ENCODE measurements at places on chromosomes 12 and 14. TPM values are rescaled to one million over a fixed set of nuclear protein-coding genes. Genes with fewer than 3 reads are reported as not detected.

The ATP23 gene
- total RNA-seq: 2.6 TPM

DNA sequence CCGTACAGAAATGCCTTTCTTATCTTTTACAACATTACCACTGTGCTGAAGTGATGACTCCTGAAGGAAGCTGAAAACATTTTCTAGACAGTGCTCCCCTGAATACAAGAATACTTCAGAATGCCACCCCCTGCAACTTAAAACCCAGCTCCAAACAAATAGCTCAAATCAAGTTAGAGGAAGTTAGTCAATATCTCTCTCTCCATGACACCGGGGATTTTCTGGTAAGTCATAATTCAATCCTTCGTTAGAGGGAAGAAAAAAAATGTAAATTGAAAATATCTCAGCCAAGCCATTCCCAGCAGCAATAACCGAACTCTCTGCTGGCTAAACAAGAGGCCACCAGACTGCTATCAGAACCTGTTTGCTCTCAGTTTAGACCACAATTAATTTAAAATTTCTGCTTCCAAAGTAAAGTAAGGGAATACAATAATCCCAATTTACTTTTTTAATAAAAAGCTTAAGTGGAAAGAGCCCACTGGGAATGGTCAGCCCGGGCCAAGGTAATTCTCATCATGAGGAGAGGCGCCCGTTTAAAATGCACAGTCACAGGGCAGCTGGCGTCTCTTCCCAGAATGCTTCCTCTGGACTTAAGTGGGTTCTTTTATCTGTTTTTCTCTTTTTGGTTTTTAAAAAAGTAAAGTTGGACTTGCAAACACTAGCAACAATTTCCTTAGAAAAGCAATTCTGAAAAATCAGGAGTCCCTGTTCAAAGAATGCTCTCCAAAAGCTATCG, 710.1 kb upstream of the STXBP6 start:
- DNase-seq: no peak

DNA sequence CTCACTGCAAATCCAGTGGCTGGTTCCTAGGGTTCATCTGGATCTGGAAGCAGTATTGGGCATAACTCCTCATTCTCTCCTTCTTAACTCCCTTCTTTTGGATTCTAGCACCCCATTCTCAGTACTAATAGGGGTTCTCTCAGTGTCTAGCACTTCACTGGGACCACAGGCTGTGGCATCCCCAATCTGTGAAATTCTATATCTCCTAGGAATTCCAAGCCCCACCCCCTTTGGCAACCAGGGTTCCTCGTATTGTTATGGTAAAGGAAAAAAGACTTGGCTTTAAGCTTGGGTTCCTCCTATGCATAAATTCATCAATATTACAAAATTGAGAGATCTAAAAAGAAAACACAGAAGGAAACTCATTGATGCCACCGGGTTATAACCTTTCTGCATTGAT, 45.0 kb upstream of the FBXO21 start:
- DNase-seq: no peak

The CINP gene
- total RNA-seq: 55.8 TPM

GRCh38 chr12:120872487-120872886, 31.7 kb downstream of the SPPL3 start:
- DNase-seq: no peak

GRCh38 chr14:56666294-56666693, 86.7 kb downstream of the TMEM260 start:
- DNase-seq: no peak

The AKAP3 gene
- 3.7 TPM for total RNA-seq

DNA sequence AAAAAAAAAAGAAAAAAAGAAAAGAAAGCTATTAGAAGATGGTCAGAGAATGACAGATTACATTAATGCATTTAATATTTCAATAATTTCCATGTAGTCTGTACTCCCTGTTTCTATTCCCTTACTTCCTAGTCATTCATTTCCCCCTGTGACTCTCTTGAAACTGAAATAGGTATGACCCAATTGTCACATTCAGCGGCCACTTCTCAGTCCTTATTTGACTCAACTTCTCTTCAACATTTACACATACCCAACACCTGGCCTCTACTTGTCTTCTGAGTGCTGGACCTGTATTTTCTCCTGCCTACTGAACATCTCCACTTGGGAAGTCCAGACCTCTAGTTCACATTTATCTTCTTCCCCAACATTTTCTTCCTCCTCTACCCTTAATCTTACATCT, 7.2 kb downstream of the EEA1 start:
- no peak for DNase-seq

The NTN4 gene
- 38.8 TPM for total RNA-seq

GRCh38 chr12:124664395-124665111, 97.1 kb upstream of the NCOR2 start:
- no peak for DNase-seq

GRCh38 chr12:98939926-98940325, 294.8 kb downstream of the APAF1 start:
- DNase-seq: no peak

The ZFHX2 gene
- 29.8 TPM for total RNA-seq

DNA sequence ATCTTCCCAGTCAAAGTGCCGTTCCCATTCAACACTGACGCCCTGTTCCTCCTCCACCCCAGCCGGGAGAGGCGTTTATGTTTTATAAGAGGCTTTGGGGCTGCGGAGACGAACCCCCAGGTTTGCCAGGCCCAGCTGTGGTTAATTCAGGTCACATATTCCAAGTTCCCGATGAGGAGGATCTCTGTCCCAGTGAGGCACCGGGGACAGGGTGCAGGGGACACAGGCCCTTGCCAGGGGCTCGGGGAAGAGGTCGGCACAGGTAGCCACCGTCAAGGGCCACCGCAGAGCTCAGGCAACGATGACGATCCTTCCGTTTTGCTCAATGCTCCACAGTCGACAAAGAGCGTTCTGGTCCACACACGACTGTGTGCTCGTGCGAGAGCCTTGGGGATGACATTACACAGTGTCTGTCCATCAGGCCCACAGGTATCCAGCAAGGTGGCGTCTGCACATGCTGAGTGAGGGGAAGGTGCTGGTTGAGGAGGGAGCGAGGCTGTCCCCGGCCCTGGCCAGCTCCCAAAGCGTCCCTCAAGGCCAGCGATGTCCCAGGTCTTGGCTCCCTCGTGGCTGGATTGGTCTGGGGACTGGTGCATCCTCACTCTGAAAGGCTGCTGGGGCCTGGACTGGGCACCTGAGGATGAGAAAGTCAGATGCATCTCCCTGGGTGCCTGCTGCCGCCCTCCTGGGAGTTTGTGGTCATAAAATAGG, 189.2 kb upstream of the C14orf180 start:
- no peak for DNase-seq

The NUAK1 gene
- total RNA-seq: 81.5 TPM

The CLEC4E gene
- 3.4 TPM for total RNA-seq

- DNase-seq: no peak
Measured at GRCh38 chr14:78173346-78174035, 3.3 kb downstream of the NRXN3 start.

DNA sequence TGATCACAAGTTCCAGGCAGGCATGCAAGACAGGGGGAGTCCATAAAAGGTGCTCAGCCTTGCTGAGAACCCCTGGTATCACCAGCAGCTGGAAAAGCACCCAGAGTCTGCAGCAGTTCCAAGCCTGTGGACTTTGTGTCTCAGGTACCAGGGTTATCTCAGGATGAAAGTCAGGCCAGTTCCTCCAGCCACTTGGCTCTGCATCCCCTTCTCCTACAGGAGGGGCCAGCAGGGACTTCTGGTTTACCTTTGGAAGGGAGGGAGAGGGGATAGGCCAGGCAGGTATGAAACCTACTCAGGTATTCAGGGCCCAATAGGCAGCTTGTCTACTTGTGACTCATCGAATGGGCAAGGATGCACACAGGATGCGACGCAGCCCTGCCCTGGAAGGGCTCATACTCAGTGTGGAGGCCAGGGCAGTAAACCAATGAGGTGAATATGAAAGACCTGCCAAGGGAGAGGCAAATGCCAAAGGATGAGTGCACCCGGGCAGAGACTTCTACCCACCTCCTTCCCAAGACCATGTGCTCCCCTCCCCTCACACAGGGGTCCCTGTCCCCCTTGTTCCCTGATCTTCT, 148.2 kb downstream of the SLC38A6 start:
- DNase-seq: no peak

The RD3L gene
- total RNA-seq: not detected

DNA sequence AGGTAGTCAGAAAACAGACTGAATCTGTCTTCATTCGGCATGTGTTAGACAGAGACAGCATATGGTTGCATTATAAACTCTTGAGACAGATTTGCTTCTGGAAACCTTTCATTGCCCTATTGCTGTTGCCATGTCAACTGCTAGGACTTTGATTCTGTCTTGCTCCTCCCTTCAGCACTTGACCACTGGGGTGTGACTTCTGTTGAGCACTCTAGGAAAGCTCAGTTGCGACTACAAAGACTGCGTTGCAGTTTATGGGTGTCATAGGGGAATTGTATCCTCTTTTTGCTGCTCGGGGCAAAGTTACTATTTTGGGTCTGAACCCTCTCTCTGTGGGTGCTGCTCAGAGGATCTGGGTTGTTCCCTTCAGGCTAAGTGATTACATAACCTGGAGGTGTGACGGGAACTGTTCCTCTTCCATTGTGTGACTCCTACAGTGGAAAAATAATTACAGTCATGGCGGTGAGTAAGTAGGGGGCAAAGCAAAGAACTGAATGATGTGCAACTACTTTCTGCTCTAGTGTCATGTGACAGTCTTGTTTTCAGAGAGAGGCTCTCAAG, 44.3 kb upstream of the TRIM9 start:
- no peak for DNase-seq

DNA sequence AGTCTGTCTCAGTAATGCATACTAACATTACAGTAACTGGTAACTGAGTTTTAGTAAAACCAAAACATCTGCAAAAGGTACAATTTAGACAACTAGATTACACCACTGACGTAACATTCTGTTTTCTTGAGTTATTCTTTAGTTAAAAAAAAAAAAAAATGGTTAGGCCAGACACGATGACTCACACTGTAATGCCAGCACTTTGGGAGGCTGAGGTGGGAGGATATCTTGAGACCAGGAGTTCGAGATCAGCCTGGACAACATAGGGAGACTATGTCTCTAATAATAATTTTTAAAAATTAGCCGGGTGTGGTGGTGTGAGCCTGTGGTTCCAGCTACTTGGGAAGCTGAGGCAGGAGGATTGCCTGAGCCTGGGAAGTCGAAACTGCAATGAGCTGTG, 34.1 kb downstream of the AP5M1 start:
- DNase-seq: no peak

- no peak for DNase-seq
Measured at GRCh38 chr14:106087837-106088236, 561.5 kb downstream of the TMEM121 start.

- DNase-seq: no peak
Measured at GRCh38 chr12:6084261-6084968, 40.1 kb downstream of the VWF start.

- DNase-seq: no peak
Measured at GRCh38 chr12:71587012-71587411, 76.6 kb downstream of the ZFC3H1 start.

GRCh38 chr12:46224386-46224785, 44.5 kb downstream of the SLC38A1 start:
- DNase-seq: no peak

DNA sequence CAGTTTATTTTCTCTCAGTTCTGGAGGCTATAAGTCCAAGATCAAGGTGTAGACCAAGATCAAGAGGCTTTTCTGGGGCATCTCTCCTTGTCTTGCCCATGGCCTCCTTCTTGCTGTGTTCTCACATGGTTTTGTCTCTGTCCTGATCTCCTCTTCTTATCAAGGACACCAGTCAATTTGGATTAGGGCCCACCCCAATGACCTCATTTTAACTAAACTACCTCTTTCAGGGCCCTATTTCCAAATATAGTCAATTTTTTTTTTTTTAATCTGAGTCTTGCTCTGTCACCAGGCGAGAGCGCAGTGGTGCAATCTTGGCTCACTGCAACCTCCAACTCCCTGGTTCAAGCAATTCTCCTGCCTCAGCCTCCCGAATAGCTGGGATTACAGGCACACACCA, 50.8 kb downstream of the TSHR start:
- DNase-seq: no peak

The KRT78 gene
- total RNA-seq: not detected

DNA sequence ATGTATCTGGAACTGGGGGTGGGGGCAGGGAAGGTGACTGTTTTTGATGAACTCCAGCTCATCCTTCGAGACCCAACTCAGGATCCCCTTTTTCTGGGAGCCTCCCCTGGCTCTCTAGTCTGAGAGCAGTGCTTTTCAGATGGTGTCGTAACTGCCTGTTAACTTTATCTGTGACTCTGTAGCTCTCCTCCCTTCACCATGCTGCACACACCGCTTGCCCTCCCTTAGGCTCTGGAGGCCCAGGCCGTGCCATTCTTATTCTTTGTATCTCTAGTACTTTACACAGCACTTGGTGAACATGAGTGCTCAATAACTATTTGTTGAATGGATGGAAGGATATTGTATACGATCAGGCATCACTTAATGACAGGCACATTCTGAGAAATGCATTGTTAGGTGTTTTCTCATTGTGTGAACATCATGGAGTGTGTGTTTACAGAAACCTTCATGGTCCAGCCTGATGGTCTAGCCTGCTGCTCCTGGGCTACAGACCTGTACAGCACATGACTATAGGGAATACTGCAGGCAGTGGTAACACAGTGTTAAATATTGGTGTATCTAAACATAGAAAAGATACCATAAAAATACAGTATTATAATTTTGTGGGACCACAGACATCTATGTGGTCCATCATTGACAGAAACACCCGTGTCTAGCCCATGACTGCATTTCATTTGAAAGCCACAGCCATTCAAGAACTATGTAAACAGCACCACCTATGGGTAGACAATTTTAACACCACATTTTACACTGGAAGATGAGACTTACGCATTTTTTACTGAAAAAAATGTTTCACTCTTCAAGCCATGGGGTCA, 91.8 kb downstream of the EML1 start:
- no peak for DNase-seq

The TAS2R9 gene
- total RNA-seq: 2.4 TPM

The NPFF gene
- total RNA-seq: not detected

The UBE3B gene
- total RNA-seq: 44.4 TPM

All from dorsolateral prefrontal cortex (tissue), 122 donors.